ENCODE measurements at places on chromosomes 7 and 10.

GRCh38 chr7:129514683-129515082 lies 12.4 kb downstream of the SMKR1 start:
- DNase-seq: no peak

DNA sequence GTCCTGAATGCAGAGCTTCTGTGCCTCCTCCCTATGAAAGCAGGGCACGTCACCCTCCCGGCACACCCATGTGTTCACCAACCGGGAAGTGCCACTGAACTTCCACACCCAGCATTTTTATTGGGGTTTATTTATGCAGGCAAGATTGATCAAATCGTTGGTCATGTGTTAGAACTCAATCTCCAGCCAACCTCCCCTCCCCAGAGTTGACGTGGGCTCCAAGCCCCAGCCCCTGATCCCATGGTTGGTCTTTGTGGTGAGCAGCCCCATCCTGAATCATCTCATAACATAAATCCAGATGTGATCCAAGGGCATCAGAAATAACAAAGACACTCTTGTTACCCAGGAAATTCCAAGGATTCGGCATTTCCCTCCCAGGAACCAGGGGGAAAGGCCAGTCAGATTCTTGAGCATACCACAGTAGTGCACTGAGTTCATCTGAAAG lies 151.2 kb downstream of the TPST1 start:
- no peak for DNase-seq

- DNase-seq: no peak
These were observed 221.9 kb downstream of the EBF3 start for GRCh38 chr10:129741978-129742741.

DNA sequence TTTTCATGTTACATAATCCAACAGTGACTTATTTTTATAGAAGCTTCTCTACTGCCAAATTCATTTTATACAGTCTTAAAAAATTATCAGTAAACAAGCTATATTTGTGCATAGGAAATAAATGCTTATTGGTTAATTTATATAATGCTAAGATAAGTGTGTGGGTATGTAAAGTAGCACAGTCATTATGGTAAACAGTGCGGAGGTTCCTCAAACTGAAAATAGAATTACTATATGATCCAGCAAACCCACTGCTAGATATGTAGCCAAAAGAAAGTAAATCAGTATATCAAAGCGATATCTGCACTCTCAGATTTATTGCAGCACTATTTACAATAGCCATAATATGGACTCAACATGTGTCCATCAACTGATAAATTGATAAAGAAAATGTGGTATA lies 71.1 kb downstream of the ATRNL1 start:
- no peak for DNase-seq

DNA sequence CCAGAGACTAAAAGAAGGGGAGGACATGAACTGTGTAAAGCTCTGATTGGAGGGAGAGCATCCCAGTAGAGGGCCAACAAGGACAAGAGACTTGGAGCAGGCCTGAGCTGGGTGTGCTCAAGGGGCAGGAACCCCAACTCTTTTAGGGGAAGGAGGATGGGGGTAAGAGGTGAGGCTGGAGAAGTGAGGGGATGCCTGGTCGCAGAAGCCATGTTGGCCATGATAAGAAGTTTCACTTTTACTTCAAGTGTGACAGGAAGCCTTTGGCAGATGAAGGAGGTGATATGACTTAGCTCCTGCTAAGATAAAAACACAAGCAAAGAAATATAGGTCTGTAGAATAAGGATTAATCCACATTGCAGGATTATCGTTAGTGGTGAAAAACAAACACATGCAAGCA lies 208.3 kb downstream of the JAZF1 start:
- DNase-seq: no peak

DNA sequence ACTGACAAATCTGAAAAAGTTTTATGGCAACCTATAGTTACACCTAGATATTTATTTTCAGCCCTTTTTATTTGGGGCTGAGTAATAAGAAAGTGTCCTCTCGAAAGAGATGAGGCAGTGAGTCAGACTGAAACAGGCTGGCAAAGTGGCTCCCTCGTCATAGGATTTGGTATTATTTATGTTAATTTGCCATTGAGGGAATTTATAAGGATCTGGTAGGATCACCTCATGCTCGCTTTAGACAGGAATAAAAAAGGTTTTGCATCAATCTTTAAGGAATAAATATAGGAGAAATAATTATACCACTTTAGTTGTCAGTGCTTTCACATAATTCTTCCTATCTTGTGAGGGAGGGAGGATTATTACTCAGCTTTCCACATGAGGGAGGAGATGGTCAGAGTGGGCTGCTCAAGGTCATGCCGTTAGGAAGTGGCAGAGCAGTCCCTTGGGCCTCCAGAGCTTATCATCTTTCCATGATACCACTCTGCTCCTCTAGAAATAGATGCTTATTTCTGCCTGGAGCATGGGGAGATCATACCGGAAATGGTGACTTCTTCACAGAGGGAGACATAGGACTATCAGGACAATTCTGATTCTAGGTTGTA lies 356.8 kb downstream of the GPR158 start:
- DNase-seq: no peak

DNA sequence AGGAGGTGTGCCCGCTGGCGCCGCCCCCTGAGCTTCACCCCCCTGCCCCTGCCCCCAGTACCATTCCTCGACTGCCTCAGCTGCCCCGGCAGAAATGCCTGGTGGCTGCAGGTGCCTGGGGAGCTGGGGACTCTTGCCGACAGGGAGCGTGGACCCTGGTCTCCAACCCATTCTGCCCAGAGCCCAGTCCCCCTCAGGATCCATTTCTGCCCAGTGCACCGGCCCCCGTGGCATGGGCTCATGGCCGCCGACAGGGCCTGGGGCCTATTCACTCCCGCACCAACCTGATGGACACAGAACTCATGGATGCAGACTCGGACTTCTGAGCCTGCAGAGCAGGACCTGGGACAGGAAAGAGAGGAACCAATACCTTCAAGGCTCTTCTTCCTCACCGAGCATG lies 12.7 kb upstream of the AHCYL2 start:
- no peak for DNase-seq

- no peak for DNase-seq
These were observed 80.9 kb upstream of the ATP6V0A4 start for GRCh38 chr7:138878856-138879255.

- DNase-seq: no peak
These were observed 79.3 kb downstream of the PLXDC2 start for GRCh38 chr10:19895500-19895899.

DNA sequence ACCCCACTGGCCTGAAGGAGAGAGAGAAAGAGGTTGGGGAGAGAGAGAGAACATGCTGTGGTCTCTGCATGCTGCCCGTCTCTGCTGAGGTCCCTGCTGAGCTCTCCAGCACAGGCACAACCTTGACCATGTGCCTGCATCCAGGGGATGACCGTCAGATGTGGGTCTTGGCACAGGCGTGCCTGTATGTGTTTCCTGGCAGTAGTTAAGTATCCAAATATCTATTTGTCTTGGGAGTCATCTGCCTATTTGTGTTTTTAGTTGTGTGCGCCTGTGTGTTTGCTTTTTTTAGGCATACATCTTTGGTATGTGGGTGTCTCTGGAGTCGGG lies 1.9 kb upstream of the UNC5B start:
- no peak for DNase-seq

GRCh38 chr10:114405011-114405350 lies 679 bp upstream of the AFAP1L2 start:
- DNase-seq: no peak

GRCh38 chr7:128268233-128268632 lies 27.2 kb downstream of the LEP start:
- no peak for DNase-seq

DNA sequence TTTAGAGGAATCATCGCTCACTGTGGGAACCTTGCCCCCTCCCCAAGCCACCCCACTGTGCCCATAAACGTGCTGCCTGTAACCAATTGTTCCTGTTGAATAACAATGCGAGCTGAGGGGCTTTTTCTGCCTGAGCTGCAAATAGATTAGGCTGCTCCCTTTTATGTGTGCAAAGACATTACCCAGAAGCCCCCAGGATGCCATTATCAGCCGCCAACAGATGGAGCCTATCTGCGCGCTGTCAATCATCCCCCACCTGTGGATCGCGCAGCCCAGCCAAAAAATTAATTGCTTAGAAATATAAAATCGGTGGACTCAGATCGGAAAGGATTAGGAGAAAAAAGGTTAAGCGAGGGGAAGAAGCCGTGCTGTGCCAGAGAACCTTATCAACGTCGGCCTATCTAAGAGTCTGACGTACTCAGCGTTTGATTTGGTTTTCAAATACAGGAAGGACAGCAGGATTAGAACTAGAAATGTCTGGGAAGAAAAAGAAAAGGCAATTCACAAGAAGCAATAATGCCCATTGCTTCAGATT lies 167.3 kb upstream of the MYO3A start:
- DNase-seq: no peak

DNA sequence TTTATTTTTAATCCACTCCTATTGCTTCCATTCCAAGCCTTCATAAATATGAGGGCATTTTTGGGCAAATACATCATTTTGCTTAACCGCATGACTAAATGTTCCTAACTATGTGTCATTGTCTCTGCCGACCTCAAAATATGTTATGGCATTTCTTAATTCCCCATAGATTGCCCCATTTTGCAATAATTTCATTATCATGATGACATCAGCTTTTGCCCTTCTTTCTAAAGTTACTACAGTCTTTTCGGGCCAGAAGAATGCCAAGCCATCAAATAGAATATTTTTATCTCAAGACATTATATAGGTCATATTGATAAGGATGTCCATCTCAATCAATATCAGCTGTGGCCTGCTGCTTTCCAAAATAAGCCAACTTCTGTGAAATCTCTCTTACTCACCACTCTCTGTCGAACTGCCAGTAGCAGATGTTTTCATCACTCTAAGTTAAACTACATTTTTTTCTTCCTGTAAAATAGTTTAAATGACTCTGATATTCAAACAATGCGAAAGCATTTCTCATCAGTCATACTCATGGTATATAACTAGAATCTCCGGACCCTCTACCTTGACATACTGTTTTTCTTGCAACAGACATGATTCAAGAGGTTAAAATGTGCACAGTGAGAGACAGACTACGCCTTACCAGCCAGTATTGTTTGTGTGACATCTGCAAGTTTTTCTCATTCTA lies 1254.6 kb upstream of the CELF2 start:
- no peak for DNase-seq

- DNase-seq: no peak
These were observed 23.7 kb upstream of the TIAL1 start for GRCh38 chr10:119620241-119621077.

GRCh38 chr10:62613424-62613823 lies 191.1 kb upstream of the ADO start:
- DNase-seq: no peak

GRCh38 chr7:150429699-150430098 lies 20.7 kb upstream of the GIMAP8 start:
- DNase-seq: no peak

GRCh38 chr7:90980545-90980944 lies 283.7 kb upstream of the FZD1 start:
- no peak for DNase-seq

DNA sequence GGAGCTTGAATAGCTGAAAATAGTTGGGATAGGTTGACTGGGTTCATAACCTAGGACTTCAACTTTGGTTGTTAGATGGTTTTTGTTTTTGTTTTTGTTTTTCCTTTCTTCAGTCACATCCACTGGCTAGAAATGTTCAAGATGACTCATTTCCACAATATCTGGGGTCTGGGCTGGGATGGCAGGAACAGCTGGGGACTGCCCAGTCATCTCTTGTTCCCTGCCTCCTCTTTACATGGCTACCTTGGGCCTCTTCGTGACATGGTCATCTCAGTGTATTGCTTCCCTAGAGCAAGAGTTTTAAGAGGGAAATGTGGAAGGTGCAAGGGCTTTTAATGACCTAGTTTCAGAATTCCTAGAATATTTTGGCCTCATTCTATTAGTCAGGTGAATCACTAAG lies 915.8 kb downstream of the XPNPEP1 start:
- no peak for DNase-seq

- no peak for DNase-seq
These were observed 48.6 kb upstream of the CNPY1 start for GRCh38 chr7:155594961-155595366.
